ENCODE measurements at places on chromosomes 13 and 19. TPM values are rescaled to one million over a fixed set of nuclear protein-coding genes. Genes with fewer than 3 reads are reported as not detected.

ITGBL1 gene
- 2.7 TPM for polyA plus RNA-seq

GDF15 gene
- polyA plus RNA-seq: 2.2 TPM

PSG6 gene
- polyA plus RNA-seq: 0.11 TPM

MAG gene
- polyA plus RNA-seq: 0.41 TPM

HCN2 gene
- 0.46 TPM for polyA plus RNA-seq

SHD gene
- 0.57 TPM for polyA plus RNA-seq

SLC25A41 gene
- 0.27 TPM for polyA plus RNA-seq

DPF1 gene
- polyA plus RNA-seq: 0.09 TPM

NOVA2 gene
- polyA plus RNA-seq: 1.0 TPM

RAB3A gene
- 1.0 TPM for polyA plus RNA-seq

ZNF135 gene
- 14.6 TPM for polyA plus RNA-seq

CDADC1 gene
- 8.0 TPM for polyA plus RNA-seq

CBARP gene
- polyA plus RNA-seq: 0.37 TPM

CYP2A13 gene
- 0.05 TPM for polyA plus RNA-seq

ZNF730 gene
- polyA plus RNA-seq: 0.23 TPM

ZNF8 gene
- polyA plus RNA-seq: 3.7 TPM

CRTC1 gene
- polyA plus RNA-seq: 9.7 TPM

PTGIR gene
- 7.8 TPM for polyA plus RNA-seq

All from thymus (tissue), 14 donors.